SW 1271 (cell line): ENCODE measurements at places on chromosomes 4 and X.
A peak's percentile ranks its signal among the peaks of the same experiment; 100 is the strongest.

DNA sequence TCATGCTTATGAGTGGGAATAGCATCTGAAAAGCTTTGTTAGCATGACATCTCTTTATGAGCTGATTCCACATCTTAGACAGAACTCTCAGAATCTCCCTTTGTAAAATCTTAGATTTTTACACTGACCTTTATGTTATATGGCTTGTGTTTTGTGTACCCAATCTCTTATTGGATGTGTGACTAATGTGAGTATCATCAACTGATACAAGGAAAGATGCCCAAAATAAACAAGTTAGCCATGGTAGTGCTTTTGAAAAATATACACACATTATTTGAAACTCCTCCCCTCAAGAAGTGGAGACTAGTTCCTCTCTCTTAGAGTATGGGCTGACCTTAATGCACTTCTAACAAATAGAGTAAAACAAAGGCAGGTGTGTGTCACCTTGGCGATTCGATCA is 160.1 kb upstream of the NRK start:
- no peak for DNase-seq

DNA sequence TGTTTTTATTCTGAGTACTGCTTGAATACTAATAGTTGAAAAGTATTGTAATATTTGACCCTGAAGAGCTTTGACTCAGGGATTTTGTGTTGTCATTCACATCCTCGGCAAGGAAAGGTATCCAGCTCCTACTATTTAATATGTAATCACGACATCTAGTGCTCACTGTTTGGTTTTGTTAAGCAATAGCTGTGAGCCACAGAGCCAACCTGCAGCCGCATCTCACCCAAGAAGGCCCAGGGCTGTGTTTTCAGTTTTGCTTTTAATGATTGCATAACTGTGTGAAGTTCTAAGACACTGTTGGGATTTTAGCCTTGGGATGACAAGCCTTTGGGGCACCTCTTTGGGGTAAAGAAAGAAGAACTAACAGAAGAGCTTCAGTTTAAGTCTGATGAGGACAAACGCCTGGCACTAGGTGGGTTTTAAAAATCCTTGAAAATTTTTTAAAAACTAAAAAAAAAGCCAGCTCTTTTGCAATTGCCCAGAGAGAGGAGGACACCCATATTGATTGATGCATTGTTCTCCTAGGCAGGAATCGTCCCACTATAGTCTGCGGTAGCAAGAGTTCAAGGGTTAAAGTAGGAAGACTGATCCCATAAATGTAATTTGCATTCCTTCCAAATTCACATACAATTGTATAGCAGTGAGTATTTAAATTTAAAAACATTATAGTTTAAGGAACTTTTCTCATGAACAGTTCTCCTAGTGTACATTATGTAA is 157.8 kb downstream of the RELL1 start:
- DNase-seq, result no peak

DNA sequence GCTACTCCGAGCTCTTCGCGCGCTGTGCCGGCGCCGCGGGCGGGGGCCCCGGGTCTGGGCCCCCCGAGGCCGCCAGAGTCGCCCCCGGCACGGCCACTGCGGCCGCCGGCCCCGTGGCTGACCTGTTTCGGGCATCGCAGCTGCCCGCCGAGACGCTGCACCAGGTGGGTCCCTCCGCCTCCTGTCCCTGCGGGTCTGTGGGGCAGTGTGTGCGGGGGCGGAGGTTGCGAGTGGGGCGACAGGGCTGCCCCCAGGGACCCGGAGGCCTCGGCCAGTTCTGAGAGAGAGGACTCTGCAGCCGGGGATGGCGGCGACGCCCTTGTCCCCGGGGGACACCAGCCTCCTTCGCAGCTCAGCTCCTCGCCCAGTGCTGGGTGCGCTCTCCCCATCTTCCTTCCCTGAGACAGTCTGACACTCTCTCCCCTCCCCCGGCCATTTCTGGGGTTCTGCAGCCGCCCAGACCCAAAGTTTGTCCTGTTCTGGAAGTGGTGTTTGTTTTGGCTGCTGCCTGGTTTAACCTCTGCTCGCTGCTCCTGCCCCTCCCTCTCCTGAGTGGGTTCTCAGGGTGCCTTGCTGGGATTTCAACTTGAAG is 609 bp downstream of the REPS2 start:
- no peak for DNase-seq

GRCh38 chr4:123878976-123879375 is 482.4 kb downstream of the SPRY1 start:
- no peak for DNase-seq

DNA sequence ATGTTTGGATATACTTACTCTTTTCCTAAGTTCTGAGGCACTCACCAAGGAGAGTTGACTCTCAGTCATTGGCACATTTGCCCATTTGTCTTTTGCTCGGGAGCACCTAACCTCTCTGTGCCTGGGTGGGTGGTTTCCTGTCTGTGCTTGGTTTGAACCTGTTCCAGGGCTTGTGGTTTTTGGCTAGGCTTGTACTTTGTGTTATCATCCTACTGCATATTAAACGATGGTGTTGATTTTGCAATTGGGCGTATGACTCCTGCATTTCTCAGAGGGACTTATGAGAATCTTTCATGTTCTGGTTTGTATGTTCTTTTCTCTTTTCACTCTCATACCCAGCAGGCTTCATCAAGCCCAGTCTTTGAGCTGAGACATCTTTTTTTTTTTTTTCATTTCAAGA is 161.7 kb downstream of the BTC start:
- DNase-seq, result peak; percentile 79

- no peak for DNase-seq
These were observed 527.8 kb downstream of the INPP4B start for GRCh38 chr4:142318280-142318679.

DNA sequence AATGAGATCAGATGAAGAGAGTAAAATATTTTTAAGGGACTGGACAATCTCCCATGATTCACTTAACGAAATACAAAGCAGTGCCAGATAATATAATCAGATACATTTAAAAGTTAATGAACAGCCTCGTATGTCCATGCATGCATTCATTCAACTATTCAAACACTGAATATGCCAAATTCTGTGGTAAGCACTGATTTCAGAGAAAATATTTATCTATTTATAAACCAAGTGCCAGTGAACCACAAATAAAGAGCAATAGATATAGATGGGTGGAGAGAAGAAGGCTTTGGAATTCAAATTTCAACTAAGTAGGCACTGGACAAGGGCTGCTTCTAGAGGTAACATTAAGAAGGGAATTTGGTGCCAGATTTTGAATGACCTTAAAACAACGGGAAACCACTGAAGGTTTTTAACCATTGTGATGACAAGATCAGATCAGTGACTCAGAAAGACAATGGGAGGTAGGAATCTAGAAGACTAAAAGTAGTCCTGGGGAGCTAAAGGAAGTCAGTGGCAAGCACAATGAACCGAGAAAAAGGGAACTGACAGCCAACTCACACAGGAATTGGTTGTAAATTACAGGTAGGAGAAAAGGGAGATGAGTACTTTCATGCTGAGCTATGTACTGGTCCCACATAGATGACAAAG is 14.2 kb downstream of the ELOVL6 start:
- DNase-seq, result no peak

- no peak for DNase-seq
These were observed 10.5 kb upstream of the RTL5 start for GRCh38 chrX:72142094-72142793.
